ENCODE measurements at places on chromosomes 3 and 15.

GRCh38 chr3:156533205-156533604, 21.7 kb downstream of the SSR3 start:
- no peak for DNase-seq

GRCh38 chr15:47374222-47374621, 343.1 kb upstream of the SEMA6D start:
- DNase-seq, result no peak

- no peak for DNase-seq
These were observed 8.9 kb downstream of the LMOD3 start for GRCh38 chr3:69113536-69113935.

DNA sequence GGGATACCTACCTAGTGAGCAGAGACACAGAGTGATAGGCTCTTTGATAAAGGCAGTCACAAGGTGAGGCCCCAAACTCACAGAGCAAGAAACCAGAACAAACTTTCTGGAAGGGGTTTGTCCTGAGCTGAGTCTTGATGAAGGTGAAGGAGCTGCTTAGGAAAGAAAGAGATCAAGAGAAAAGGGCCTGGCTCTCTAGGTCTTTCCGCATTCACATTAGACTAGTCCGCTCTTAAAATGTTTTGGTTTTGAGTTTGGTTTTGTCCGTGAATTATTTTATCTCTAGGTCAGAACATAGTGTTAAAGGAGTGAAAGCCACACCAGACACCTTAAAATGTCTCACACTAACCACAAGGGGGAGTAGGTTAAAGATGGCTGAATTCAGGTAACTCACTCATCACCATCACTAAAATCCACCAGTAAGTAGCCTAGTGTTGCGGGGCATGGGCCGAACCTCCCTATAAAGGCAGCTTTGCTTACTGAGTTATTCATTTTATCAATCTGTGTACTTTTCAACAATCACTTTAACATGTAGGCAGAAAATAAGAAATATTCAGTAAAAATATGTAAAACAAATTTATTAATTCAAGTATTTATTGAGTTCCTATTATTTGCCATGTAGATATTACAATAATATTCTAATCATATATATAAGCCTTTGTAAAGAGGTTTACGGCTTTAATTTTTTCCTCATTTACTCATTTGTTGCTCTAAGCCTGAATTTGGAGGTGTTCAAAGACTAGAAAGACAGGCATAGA, 121.5 kb upstream of the TSC22D2 start:
- DNase-seq, result no peak

GRCh38 chr3:140384028-140384771, 293.7 kb upstream of the TRIM42 start:
- no peak for DNase-seq

- DNase-seq, result no peak
These were observed 14.7 kb downstream of the GPD1L start for GRCh38 chr3:32121137-32121536.

GRCh38 chr3:177045222-177045621, 152.1 kb downstream of the TBL1XR1 start:
- DNase-seq, result no peak

GRCh38 chr15:88917760-88918159, 4.6 kb upstream of the MFGE8 start:
- DNase-seq, result no peak

GRCh38 chr3:27209617-27210264, 159.4 kb downstream of the NEK10 start:
- DNase-seq, result no peak

DNA sequence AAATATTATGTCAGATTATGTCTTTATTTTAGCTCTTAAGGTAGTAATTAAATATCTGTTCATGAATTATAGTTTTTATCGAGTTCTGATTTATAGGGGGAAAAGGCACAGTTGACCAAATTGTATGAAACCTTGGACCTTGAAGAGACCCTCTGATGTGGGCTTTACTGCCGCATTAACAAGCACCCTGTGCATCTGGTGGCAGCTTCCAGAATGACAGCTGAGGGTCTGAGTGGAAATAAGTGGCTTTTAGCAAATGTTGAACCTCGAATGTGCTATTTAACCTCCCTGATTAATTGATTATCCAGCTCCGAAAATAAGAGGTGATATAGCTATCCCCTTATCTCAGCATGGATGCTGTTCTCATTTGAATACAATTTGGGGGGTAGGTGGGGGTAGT, 87.0 kb downstream of the TMEM108 start:
- no peak for DNase-seq

DNA sequence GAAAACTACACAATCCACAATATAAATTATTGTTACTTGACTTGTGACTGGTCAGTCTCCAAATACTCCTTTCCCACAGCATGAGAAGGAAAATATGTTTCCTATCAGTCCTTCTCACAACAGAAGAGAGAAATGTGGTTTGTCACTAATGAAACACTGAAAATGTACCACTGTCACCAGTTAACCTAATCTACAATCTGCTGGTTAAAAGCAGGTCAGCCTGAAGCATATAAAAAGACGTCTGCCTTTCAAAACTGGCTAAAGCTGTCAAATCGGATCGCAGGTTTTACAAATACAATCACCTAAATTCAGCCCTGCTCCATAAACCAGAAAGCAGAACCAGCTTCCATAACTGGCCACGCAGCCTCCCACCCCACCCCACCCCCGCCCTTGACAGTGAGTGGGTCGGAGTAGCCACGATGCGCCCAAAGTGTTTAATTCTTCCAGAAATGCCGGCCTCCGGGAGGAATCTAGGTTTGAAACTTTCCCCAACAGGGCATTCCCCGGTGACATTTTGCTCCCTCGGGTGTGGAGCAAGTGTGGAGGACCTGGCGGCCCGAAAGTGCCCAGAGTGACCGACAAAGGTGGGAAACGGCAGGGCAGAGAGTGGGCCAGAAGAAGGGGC, 682 bp downstream of the ETFA start:
- no peak for DNase-seq

GRCh38 chr3:41302295-41302694, 103.0 kb downstream of the CTNNB1 start:
- no peak for DNase-seq

DNA sequence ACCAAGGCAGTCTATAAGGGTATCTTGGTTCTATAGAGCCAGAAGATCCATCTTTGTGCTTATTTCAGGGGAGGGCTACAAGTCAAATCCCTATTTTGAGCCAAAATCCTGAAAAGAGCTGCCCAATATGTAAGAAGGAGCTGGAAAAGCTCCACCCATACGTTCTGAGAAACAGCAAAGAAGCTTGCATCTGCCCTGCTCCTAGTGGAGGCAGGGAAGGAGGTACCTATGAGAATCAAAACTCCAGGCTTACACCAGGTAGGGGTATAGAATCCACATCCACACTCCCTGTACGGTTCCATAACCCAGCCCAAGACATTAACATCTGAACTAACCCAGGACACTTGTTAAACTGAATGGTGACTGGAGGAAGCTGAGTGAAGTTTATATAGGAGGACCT, 30.0 kb downstream of the PHC3 start:
- DNase-seq, result no peak

DNA sequence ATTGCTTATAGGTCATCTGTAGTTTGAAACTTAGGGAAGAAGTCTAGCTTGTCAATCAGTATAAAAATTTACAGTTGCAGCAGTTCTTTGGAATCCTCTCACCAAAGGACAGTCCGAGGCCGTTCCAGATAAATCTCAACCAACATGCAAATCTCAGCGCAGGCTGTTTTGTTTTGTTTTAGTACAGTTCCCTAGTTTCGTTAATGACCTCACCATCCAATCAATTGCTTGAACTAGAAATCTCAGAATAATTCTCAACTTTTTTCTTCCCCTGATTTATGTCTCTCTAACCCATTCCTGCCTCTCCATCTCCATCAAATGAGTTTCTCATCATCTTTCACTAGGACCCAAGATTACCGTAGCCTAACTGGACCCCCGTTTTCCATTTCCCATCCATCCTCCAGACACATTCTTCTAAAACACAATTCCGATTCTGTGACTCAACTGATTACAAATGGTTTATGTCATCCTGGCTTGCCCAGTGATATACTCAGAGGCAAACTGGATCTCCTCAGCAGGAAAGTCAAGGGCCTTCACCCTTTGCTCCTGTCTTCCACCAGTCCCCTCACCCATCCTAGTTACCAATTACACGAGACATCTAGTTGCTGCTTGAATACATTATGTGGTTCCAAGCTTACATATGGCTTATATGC, 1.3 kb downstream of the SMCO1 start:
- no peak for DNase-seq

GRCh38 chr3:197687570-197687969, 49.1 kb downstream of the RUBCN start:
- no peak for DNase-seq

GRCh38 chr3:111733154-111733553, 125.9 kb upstream of the PHLDB2 start:
- no peak for DNase-seq

DNA sequence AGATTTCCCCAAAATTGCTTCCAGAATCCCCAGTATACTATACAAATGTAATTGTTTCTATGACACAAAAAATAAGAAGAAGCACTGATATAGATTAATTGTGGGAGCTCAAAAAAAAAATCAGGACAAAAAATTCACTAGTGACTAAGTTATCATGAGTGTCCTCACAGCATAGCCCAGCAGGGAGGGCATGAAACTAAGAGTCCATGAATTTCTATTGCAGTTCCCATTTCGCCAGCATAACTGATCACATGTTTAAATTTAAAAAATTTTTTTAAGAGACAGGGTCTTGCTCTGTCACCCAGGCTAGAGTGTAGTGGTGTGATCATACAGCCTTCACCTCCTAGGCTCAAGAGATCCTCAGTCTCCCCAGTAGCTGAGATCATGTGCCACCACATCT, 10.6 kb downstream of the NCEH1 start:
- DNase-seq, result no peak

All from renal cortex interstitium (tissue), 15 donors.